Transverse colon (tissue), 4 donors: ENCODE measurements at places on chromosomes 1 and 21. TPM values are rescaled to one million over a fixed set of nuclear protein-coding genes. Genes with fewer than 3 reads are reported as not detected.

TADA1 gene
- 1.5 TPM for total RNA-seq

KCNT2 gene
- 0.80 TPM for total RNA-seq

LCE2B gene
- not detected for total RNA-seq

DNA sequence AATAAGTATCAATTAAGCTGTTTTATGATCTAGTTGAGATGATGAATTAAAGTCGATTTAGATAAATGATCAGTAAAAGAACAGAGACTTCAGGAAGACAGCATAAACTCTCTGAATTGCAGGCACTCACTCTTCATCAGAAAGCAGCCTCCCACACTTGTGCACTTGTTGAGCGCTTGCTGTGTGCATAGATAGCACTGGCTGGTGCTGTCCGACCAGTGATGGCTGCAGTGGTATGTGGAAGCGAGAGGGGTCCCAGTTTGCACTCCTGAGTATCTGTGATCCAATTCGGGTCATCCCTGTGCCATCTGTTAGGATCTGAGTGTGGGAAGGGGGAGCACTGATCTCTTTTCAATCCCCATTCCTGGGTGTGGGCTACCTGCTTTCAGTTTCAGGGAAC, 137.8 kb downstream of the CAMTA1 start:
- H3K27ac ChIP-seq: peak overlapping the region; percentile 76
- no peak overlapping the region for H3K4me3 ChIP-seq
- DNase-seq: no peak
- no peaks in the 10 kb centered on the region for H3K36me3 ChIP-seq
- H3K27me3 ChIP-seq: no peaks in the 10 kb centered on the region

DNA sequence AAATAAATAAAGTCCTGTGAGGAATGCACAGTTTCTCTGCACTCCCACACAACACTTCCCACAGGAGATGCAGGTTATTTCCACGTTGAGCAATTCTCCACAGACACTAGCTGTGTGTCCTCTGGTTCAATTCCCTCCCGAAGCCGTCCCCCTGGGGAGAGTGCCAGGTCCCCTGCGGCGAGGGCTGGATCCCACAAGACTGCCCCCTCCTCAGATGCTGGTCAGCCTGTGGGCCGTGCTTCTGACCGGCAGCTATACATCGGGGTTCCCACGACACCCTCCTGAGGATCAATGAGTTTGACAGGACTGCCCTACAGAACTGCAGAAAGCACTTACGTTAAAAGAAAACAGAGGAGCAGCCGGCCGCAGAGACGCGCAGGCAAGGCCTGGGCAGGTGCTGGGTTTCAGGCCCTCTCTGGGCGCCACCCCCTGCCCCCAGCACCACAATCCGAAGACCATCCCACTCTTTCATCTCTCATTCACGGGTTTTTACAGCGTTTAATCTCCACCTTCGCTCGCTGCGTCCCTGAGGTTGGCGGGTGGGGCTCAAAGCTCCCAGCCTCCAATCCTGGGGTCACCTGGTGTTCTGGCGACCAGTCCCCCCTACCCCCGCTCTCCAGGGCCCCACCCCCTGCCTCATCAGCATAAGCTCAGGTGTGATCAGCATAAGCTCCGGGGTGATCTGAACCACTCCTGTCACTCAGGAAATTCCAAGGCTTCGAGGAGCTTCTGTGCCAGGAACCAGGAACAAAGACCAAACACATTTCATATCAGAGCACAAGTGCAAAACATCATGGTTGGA, 9.3 kb downstream of the SLC35E2B start:
- no peaks in the 10 kb centered on the region for H3K27me3 ChIP-seq
- no peak for DNase-seq
- no peaks in the 10 kb centered on the region for H3K36me3 ChIP-seq
- H3K4me1 ChIP-seq: no peaks in the 10 kb centered on the region
